ENCODE measurements at places on chromosomes 3 and 15. TPM values are rescaled to one million over a fixed set of nuclear protein-coding genes. Genes with fewer than 3 reads are reported as not detected.

The UROC1 gene
- not detected for polyA plus RNA-seq

DNA sequence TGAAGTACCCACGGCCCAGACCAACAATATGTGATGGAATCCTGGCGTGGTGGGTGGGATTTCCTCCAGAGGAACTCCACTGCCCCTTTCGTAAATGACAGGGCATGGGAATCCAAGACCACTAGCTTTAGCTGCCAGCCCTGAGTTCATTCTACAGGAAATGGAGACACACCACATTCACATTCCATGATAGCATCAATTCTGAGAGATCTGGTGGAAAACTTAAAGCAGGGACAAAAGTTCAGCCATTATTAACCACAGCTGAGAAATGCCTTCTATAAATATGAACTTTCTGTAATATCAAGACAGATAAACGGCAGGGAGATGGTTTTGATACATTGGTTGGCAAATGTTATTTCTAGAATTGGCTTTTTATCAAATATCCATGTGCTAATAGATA, 98.2 kb downstream of the FBN1 start:
- DNase-seq = no peak

DNA sequence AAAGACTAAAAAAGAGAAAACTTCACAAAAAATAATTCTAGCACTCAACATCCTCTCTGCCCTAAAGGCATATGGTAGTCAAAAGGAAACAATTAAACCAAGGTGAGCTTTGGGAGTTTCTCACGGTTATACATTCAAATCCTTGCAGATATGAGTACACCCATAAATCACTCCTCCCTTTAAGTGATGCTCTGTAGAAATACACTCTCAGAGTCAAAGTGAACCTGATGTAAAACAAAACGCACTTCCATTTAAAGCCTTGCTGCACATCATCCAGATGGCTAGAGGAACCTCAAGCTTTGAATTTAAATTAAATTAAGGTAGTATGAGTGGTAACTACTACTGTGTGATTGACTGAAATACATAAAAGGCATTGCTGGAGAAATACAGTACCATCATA, 36.0 kb upstream of the AADAC start:
- DNase-seq = no peak

DNA sequence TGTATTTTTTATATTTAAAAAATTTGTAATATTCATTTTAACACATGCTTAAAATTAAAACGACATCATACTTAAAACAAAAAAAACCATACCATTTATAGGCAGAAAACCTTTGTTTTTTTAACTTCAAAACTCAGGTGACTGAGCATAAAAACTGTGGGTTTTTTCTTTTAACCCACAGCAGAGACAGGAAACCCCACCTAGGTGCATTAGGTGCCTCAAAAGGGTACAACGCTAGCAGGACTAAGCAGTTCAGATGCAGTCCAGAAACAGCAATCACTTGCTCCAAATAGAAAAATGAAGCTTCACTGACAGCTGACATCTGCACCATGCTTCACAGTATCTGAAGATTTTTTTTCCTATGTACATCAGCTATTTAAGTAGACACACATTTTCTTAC, 52.3 kb downstream of the GLB1 start:
- DNase-seq = no peak

GRCh38 chr15:47609693-47610092, 107.6 kb upstream of the SEMA6D start:
- DNase-seq = no peak
